ENCODE measurements at places on chromosomes 6 and 20.

DNA sequence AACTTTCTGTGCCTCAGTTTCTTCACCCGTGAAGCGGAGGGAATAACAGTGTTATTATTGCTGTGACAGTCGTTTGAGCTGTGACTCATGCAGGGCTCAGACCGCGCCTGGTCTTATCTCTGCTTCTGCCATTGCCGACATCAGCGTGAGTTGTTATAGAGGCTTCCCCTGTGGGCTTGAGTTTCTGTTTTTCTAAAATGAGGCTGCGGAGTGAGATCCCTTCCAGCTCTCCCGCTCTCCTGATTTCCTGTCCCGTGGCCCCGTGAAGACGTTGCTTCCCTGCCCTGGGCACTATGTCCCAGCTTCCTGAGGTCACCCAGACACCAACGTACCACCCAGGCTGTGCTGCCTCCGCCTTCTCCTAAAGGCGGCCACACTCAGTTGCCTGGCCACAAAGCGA is 278.5 kb downstream of the BMP7 start:
- no peak for DNase-seq

DNA sequence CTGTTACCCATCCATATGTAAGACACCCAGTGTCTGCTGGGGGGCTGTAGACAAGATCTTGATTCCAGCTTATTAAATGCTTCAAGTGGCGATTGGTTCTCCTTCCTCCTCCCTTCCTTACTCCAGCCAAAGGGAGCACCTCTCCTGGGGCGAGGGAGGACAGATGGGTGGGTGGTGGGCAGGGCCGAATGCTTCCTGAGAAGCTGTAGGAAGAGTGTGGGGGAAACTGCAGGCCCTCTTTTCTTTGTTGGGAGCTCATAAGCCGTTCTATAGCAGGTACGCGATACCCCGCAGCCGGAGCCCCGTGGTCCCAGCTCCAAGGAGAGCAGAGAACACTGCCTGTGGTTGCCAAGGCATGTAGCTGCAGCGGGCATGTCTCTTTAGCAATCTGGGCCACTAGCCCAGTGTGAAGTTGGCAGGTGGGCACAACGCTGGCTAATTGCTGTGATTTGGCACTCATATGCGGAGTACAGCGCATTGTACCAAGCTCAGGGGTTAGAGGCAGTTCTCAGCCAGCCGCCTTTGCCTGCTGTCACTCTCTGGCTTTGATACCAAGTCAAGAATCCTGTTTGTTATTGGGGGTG is 14.7 kb upstream of the KCNG1 start:
- no peak for DNase-seq

DNA sequence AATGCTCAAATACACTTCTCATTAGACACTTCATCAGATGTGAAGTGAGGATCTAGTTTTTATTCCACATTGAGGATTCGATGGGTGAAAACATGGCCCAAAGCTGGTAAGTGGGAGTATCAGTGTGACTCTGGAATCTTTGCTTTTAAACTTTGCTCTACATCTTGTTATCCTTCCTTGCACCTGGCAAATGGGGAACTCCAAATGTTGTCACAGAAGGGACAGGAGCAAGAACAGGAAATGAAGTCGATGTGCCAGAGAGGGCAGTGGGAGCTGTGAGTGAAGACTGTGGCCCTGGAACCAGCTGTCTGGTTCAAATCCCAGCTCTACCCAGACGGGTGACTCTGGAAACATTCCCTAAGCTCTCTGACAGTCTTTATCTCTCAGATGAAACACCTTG is 86.7 kb upstream of the AGPAT4 start:
- DNase-seq = no peak

- DNase-seq = no peak
Observed at GRCh38 chr6:89977808-89978748, 83.8 kb downstream of the GJA10 start.

- no peak for DNase-seq
Observed at GRCh38 chr6:108653949-108654348, 93.2 kb downstream of the FOXO3 start.

DNA sequence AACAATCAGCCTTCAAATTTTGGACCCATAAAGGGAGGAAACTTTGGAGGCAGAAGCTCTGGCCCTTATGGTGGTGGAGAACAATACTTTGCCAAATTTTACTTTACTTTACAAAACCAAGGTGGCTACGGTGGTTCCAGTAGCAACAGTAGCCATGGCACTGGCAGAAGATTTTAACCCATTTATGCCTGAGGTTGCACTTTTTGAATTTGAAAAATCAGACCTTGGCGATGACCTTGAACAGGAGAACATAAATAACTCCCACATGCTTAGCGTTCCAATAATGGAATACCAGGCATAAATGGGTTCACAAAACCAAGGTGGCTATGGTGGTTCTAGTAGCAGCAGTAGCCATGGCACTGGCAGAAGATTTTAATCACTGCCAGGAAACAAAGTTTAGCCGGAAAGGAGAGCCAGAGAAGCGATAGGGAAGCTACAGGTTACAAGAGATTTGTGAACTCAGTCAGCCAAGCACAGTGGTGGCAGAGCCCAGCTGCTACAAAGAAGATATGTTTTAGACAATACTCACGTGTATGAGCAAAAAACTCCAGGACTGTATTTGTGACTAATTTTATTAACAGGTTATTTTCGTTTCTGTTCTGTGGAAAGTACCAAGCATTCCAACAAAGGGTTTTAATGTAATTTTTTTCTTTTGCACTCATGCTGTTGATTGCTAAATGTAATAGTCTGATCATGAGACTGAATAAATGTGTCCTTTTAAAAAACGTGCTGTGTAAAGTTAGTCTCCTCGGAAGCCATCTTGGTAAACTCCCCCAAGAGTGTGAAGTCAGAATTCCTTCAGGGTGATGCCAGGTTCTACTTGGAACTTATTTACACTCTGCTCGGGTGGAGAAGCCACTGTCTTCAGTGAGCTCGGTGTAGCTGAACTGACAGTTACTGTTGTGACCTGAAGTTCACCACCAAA is 6.7 kb downstream of the SFT2D1 start:
- no peak for DNase-seq
